Stimulated activated CD4-positive, alpha-beta T cell treated with anti-CD3 and anti-CD28 coated beads, Interleukin-4, amount 100 ng/mL, for 1 hour (primary cell): ENCODE measurements at places on chromosomes 16 and 17.
A peak's percentile ranks its signal among the peaks of the same experiment; 100 is the strongest.

- DNase-seq, result no peak
Measured at GRCh38 chr16:52603015-52603414, 56.1 kb upstream of the TOX3 start.

DNA sequence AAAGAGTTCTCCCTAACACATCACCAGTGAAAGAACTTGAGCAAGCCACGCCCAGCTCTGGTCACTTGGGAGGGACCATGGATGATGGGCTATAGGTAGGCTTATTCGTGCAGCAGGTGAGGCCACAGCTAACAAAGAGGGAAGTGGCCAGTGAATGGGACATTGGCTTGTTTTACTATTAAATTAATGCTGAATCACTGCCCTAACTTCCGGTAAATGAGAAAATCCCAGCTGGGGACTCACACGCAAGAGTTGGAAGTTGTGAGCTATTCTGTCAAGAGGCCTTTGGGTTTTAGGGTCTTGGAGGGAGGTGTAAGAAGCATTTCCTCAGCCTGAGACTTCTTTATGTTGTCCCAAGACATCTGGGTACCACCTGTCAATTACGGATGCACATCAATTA is 315.3 kb downstream of the XYLT1 start:
- DNase-seq, result no peak

- DNase-seq, result no peak
Measured at GRCh38 chr16:144797-145252, 6.4 kb upstream of the NPRL3 start.

GRCh38 chr17:11598274-11599221 is at the start of gene DNAH9:
Gene DNAH9, plus strand, starts transcription at chr17:11598470. Its CDS starts 29 bp downstream, at chr17:11598499.
- peak; percentile 16 for DNase-seq

GRCh38 chr17:17052462-17053221 is 10.4 kb downstream of the MPRIP start:
- no peak for DNase-seq

DNA sequence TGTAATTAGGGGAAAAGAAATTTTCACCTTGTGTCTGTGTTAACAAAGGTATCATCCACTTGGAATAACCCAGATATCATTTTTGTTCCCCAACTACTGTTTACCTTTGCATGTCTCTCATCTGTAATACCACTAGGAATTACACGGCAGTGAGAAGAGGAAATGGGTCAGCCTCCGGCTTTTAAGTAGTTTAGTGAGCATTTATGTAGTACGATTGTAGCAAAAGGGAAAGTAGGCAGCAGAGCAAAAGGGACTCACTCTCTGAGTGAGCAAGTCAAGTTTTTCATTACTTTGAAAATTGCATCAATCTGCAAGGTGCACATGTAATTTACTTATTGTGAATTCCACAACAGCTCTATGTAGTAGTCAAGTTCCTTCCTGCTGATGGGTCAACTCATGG is 11.2 kb downstream of the PHF12 start:
- DNase-seq, result no peak

DNA sequence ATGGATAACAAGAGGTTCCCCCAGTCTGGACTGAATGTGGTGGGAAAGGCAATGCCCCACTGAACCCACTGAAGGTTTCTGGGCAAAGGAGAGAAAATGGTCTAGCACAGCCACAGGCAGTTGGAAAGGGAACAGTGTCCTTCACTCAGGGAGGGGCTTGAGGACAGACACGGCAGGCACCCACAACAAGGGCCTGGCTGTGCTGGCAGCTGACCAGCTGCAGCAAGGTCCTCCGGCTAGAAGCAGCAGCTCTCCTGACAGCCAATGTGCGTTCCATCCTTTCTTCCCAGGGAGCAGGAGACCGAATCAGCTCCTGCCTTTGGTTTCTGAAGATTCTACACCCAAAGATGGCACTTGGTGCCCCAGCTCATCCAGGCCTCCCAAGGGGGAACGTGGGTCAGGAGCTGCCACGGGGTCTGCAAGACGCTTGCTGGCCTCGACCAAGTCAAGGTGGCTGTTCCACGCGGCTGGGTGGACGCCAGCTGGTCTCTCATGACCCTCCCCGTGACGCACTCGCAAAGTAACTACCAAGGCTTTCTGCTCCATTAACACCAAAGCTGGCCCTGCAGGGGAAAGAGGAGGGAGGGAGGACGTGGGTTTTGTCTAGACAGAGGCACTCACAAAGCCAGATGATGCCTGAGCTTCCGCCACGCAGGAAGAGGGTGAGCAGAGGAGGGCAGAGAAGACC is 11.1 kb downstream of the ABR start:
- no peak for DNase-seq

- no peak for DNase-seq
Measured at GRCh38 chr17:9271989-9272388, 250.7 kb downstream of the NTN1 start.

DNA sequence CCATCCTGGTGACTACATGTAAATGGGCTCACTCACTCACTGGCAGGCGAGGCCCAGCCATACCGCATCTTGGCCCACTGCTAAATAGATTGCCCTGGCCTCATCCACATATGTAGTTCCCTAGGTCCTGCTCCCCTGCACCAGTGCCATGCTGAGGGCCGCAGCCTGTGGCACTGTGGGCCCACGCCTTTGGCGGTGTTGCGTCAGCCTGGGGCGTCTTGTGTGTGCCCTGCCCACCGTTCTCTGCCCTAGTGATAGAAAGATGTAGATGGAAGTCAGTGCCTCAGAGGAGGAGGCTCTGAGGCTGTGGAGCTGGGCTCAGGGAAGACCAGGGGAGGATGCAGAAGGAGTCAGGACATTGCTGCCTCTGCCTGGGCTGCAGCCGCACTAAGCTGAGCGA is 18.9 kb downstream of the C17orf75 start:
- no peak for DNase-seq

DNA sequence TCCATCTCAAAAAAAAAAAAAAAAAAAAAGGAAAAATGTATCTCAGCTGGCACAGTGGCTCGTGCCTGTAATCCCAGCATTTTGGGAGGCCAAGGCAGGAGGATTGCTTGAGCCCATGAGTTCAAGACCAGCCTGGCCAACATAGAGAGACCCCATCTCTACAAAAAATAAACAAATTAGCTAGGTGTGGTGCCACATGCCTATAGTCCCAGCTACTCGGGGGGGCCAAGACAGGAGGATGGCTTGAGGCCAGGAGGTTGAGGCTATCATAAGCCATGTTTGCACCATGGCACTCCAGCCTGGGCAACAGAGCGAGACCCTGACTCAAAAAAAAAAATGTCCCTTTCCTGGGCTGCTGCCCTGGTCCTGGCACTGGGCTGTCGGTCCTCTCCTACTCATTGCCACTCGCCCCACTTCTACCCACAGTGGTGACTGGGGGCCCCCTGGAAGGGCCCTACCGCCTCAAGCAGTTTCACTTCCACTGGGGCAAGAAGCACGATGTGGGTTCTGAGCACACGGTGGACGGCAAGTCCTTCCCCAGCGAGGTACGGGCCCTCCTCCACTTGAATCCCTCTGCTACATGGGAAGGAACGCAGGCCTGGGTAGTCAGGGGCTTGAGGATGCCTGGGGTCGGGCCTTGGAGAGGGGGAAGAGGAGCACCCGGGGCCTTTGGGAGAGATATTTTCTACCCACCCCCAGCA is 6.1 kb downstream of the CA7 start:
- DNase-seq, result no peak

GRCh38 chr16:66988197-66988788 is at the start of gene CES4A:
Gene CES4A, plus strand, starts transcription at chr16:66988589. Its CDS starts 184 bp downstream, at chr16:66988773.
- DNase-seq, result no peak

GRCh38 chr16:80125677-80126076 is 415.1 kb upstream of the DYNLRB2 start:
- DNase-seq, result no peak

DNA sequence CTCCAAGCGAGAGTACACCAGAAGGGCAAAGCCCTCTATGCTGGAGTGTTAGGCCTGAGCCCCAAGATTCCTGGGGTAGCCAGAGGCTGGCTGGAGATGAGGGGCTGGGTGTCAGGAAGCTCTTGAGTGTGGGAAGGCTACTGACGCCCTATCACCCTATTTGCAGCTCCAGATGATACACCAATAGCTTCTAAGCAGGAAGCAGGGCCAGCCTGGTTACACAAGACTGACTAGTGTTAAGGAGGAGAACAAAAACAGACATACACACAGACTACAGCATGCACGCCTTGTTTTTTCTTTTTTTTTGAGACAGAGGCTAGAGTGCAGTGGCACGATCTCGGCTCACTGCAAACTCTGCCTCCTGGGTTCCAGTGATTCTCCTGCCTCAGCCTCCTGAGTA is 15.9 kb downstream of the POLR3K start:
- no peak for DNase-seq
